ENCODE measurements at places on chromosomes 7 and 10.

DNA sequence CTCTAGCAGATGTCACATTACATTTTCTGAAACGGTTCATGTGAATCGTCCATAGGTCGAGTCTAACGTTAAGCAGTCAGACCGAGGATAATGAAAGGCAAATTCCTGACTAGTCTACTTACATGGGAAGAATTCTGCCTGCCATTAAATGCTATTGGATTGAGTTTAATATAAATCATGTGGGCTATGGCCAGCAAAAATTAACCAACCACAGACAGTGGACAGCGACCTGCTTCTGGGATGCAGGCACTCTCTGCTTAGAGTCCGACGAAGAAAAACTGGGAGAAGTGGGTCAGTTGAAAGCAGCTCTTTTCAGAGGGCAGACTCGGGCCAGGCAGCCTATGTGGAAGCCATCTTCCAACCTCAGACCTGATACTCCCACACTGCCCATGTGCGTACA is 16.6 kb downstream of the PIP4K2A start:
- DNase-seq = no peak

DNA sequence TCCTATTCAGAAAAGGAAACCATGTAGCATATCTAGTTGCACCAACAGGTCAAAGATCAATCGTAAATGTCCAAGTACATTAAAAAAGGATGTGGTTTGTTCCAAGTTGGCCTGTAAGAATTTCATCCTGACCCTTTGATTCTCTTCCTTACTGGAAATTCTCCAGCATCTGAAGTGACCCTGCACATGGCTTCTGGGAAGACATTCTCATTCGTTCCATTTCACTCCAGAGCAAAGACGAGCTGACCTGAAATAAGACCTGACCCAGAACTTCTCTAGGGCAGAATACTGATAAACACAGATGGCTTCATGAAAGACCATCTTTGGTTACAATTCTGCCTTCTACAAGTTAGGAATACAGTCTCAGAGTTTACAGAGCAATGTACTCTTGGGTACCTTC is 39.8 kb downstream of the ASB4 start:
- no peak for DNase-seq

DNA sequence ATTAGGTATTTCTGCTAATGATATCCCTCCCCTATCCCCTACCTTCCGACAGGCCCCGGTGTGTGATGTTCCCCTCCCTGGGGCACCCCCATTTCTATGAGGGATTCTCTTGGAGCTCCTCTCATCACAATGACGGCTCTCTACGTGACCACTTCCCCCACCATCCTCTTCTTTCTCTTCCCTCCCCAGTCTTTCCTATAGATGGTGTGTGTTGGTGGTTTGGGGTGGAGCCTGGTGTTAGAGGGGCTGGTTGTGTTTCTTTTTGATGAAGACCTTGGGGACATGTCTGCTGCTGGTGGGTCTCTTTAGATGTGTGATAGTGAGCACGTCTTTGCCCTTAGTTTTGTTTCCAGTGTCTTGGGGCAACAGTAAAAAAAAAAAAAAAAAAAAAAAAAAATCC is 28.6 kb downstream of the RPS24 start:
- no peak for DNase-seq

GRCh38 chr7:123041101-123041500 is 45.6 kb upstream of the TAS2R16 start:
- DNase-seq = no peak

DNA sequence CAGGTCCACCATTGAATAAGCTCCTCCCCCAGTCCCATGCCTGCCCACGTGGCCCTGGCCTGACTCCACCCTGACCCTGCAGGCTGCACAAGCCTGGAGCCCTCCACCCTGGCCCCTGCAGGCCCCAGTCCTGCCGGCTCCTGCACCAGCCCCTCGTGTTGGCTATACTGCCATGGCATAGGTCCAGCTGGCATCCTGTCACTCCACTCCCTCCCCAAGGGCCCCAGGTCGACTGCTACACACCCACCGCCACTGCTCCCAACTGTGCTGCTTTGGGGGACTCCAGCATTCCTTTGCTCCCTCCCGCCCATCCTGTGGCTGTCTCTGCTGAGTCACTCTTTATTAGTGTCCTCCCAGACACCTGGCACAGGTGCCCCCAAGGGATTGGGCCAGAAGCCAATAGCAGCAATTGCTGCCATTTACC is 32.4 kb upstream of the HSPA12A start:
- DNase-seq = no peak

GRCh38 chr7:29898301-29898700 is 91.3 kb downstream of the SCRN1 start:
- DNase-seq = no peak

DNA sequence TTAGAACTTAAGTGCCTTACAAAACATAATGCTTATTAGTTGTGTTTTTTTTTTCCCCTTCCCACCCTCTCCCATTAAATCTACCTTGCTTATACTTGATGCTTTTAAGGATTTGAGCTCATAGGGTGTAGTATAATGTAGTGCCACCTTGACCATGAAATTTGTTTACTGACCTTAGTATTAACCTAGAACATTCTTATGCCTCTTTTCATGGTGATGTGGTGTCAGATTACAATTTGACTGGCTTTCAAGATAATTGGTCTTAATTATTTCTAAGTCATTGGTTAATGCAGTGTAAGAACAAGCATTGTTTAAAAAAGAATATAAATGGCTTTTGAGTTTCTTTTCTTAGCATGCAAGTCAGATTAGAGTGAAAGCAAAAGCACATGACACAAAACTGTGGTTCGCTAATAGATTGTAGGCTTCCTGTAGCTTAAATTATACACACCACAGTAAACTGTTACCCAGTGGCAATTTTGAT is 61.8 kb downstream of the ADD3 start:
- no peak for DNase-seq

DNA sequence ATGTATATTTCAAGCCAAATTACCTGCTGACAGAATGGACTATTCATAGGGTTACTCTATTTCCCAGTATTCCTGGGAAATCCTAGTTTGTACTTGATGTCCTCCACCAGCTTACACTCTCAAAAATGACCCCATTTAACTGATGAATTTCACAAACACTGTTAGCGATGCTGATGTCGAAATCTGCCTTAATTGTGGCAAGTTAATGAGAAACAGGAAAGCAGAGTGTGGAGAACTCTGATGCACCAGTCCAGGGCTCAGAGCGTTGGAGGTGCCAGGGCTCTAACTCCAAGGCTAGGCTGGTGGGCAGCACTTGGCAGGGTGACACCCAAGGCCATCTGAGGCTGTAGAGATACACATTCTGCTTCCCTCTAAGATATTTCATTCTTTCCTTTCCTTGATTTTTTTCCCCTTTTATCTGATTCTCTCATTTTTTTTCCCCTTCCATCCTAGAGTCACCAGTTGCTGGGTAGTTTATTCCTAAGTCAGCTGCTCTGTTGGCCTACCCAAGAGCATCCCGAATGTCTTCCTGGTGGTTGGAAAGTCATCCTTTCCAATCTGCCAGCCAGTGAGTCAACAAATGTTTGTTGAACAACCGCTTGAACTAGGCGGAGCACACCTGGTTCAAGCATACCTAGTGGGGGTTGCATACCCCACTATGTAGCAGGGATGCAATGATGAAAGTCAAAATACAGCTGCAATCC is 525.0 kb upstream of the NRP1 start:
- no peak for DNase-seq

DNA sequence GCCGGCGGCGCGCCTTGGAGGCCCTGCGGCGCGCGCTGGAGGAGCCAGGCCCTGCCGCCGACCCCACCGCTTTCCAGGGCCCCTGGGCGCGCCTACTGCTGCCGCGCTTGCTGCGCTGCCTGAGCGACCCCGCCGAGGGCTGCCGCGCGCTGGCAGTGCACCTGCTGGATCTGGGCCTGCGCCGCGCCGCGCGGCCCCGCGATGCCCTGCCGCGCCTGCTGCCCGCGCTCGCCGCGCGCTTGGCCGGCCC is 280 bp downstream of the DNAAF5 start:
- no peak for DNase-seq

DNA sequence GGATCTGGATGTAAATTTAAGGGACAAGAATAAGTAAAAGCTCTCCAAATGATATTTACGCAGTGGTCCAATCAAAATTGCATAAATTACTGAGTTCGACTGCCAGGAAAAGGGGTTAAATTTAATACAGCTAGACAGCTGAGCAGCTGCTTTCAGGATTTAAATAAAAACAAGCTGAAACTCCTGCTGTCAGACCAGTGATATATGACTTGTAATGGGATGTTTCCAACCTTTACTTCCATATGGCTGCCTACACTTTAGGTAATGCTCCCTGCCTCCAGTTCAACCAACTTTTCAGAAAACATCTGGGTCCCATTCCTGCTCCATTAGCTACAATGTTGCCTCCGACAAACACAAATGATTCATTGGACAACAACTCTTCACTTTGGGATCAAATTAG is 326.3 kb upstream of the DGKB start:
- no peak for DNase-seq

DNA sequence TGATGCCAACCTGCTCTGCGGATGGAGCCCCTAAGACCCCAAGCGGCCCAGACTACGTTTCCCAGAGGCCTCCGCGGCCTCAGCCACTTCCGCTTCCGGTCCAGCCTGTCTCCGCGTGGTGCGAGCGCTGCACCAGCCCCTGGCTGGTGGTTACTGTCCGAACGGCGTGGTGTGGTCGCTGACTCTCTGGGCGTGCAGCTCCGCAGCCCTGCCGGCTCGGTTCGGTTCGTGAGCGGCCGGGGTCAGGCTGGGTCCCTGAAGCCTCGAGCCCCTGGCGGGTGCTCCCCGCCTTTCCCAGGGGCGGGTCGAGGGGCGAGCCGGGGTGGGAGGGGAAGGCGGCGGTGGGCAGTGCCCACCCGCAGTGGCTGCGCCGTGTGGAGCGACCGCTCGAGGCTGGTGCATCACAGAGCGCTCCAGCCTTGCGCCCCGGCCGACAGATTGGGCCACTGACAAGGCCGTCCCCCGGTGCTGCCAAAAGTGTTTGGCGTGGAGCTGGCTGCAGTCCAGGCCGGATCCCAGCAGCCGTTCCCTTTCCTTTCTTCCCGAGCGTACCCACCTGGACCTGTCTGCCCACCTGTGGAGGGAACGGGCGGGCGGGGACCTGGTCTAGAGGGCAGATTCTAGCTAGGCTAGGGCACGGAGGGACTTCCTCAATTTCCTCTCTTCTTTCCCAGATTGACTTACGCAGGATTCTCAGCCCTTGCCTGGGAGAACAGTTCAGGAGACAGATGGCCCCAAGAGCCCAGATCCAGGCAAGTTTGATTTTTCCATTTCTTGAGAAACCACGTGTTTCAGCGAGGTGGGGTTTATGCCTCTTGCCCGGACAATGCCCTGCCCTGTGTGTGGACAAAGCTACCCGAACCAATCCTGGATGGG is at the start of gene ZNF485:
Gene ZNF485, plus strand, starts transcription at position 116 of the 876 bp plus-strand sequence. Its CDS starts 613 bp downstream, at position 729.
- DNase-seq = peak; percentile 47

GRCh38 chr7:83921271-83921940 is 272.5 kb upstream of the SEMA3E start:
- no peak for DNase-seq

DNA sequence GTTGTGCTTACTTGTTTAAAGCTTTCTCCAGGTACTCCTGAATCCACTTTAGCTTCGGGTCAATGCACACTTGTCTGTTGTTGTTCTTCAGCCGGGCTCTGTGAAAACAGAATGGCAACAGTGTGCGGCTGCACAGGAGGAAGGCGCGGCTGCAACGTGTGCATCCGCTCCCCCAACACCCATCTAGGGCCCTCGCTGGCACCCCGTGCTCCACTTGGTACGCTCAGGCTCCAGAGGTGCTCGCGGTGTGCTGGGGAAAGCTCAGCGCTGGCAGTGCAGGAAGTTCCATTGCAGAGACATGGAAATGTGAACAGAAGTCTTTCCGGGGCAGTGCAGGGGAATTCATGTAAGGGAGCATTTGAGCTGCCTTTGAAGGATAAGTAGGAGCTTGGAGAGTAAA is 6.3 kb downstream of the CXCL12 start:
- no peak for DNase-seq

GRCh38 chr10:107371801-107372200 is 207.3 kb upstream of the SORCS1 start:
- no peak for DNase-seq

GRCh38 chr7:8051373-8051772 is 82.8 kb downstream of the GLCCI1 start:
- DNase-seq = no peak

DNA sequence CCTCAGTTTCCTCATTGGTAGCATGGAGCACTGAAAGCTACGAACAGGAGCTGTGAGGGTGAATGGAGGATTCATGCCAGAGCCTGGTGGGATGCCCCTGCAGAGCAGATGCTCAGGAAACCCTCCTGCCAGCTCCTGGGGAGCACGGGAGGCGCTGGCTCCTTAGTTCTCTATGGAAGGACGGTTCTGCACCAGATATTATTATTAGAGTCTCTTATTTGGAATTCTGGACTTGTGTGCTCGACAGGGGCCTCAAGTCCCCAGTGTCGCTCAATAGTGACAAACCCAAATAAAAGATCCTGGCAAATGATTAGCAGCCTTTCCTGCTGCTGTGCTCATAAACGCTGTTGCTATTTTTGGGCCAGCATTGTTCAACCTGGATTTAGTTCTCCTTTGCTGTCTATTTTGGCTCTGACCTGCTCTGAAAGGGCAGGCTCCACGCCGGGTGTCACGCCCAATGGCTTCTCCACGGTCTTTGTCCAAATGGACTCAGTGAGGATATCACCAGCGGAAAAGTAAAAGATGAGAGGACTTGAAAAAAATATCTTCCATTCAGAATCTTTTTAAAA is 23.0 kb upstream of the KLF6 start:
- DNase-seq = no peak

GRCh38 chr10:81367132-81367531 is 507.9 kb upstream of the NRG3 start:
- no peak for DNase-seq

- no peak for DNase-seq
These were observed 5.4 kb upstream of the DDX21 start for GRCh38 chr10:68950598-68950997.

DNA sequence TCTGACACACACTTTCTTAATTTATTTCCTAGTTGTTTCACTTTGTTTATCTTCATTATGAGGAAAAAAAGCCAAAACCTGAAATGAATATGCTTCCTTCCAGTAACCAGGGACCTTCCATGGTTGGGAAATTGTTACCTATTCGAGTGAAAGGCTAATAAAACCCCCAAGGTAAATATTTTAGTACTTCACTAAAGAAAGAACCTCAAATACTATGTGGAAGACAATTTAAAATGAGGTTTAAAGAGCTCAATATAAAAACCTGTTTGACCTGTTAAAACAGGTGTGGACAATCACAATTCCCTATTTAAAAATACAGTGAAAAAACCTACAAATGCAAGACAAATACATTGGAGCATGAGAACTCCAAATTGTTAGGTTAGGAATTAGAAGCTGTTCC is 192.6 kb downstream of the CFTR start:
- DNase-seq = peak; percentile 30

GRCh38 chr7:73871163-73872011 is 10.4 kb downstream of the TMEM270 start:
- no peak for DNase-seq

DNA sequence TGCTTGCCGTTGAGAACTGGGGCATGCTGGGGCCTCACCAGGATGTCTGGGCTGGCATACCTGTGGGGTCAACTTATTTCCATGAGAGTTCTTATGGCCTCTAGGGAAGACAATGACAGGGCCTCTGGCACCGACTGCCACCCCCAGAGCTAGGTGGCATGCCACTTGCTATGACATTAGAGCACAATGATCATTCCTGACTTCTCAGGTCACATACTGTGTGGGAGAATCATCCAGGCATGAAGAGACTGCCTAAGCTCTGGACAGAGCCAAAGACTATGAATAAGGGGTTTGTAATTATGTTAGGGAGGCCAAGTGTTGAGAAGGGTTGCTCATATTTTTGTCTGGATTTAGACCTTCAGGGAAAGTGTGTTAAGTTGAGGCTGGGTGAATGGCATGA is 97.5 kb downstream of the PTPN20 start:
- no peak for DNase-seq

GRCh38 chr10:66916030-66916429 is 9.8 kb upstream of the LRRTM3 start:
- no peak for DNase-seq
